ENCODE measurements at places on chromosomes 7 and 10. TPM values are rescaled to one million over a fixed set of nuclear protein-coding genes. Genes with fewer than 3 reads are reported as not detected.

- DNase-seq = no peak
Observed at GRCh38 chr7:151608031-151608551, 88.4 kb upstream of the RHEB start.

- DNase-seq = peak; percentile 34
Observed at GRCh38 chr10:125011926-125012705, 70.2 kb downstream of the ZRANB1 start.

DNA sequence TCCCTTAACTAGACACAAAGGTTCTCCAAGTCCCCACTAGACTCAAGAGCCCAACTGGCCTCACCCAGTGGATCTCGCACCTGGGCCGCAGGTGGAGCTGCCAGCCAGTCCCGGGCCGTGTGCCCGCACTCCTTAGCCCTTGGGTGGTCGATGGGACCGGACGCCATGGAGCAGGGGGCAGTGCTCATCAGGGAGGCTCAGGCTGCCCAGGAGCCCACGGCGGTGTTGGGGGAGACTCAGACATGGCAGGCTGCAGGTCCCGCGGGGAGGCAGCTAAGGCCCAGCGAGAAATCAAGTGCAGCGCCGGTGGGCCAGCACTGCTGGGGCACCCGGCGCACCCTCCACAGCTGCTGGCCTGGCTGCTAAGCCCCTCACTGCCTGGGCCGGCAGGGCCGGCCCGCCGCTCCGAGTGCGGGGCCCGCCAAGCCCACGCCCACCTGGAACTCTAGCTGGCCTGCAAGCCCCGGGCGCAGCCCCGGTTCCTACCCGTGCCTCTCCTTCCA, 130.5 kb downstream of the RALA start:
- DNase-seq = no peak

GRCh38 chr7:31192986-31193385, 140.9 kb downstream of the ADCYAP1R1 start:
- DNase-seq = no peak

GRCh38 chr7:1951159-1951536, 281.1 kb downstream of the ELFN1 start:
- peak; percentile 86 for DNase-seq

DNA sequence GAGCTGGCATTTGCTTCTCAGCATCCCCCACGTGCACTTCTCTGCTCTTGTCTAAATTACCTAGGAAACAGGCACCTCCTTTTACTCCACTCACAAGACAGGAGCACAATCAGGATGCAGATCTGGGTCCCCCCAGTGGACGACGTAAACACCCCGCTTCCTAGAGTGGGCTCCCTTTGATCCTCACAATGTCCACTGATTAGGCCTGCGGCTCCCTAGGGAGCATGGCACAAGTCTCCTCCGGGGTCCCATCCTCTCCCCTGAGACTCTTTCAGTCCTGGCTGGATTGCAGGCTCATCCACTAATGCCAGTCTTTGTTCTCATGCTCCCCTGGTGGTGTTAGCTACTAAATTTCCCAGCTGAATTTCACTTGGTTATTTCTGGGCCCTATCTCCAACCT, 98.3 kb downstream of the GLI3 start:
- no peak for DNase-seq

GRCh38 chr10:68362590-68362989, 29.9 kb upstream of the PBLD start:
- DNase-seq = no peak

DNA sequence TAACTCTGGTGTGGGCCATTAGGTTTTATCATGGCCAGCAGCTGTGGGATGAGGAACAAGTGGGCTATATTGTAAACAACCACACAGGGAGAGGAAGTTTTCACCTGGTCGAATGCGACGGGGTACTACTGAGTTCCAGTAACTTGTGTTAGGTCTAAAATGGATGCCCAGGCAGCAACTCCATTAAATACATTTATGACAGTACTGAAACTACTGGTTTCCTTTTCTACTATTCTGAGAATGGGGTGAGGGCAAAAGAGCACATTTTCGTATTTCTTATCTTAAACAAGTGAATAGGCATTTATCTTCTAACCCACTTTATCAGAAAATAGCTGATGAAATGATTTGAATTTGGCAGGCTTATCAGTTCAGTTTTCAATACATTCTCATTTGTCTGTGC, 109.7 kb downstream of the C1GALT1 start:
- no peak for DNase-seq

GRCh38 chr7:96009148-96009547, 236.8 kb downstream of the DYNC1I1 start:
- DNase-seq = no peak

DNA sequence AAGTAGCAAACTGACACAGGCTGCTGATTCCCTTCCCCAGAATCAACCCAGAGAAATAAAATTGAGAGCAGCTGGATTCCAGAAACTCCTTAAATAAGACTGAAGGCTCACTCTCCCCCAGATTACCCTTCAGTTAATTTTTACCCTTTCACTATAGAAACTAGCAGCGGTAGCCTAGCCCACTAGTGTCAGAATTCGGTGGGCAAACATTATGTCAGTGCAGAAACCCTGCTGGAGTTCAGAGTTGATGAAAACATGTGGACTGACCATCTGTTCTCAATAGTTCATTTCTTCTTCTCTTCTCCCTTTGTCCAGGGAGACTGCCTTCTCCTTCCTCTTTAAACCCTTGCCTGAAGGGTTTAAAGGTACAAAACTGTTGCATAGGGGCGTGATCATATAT, 100.1 kb downstream of the PODXL start:
- no peak for DNase-seq

DNA sequence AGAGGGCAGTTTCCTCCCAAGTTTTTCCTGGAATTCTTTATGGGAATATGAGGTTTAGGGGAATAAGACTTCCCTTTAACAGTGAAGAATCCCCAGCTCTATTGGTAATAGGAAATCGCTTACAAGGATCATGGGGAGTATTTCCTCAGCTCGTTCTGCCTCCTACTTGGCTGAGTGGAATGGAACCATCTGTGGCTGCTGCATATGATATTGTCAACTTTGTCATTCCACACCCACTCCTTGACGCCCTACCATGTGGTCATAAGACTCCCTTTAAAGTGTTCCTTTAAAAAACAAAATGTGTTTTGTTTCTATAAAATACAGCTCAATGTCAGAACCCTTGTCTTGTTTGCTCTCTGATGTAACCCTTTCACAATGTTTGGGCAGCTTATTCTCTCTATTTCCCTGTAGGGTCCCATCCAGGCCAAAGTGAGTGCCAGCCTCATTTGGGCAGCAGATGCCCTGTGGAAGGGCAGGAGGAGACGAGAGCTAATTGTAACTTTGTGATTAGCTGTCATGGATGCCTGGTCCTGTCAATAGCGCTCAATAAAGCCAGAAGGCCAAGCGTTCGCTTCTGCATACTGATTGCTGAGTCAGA, 33.8 kb upstream of the ATRNL1 start:
- DNase-seq = no peak

- peak; percentile 33 for DNase-seq
Observed at GRCh38 chr7:45594745-45595535, 20.8 kb downstream of the ADCY1 start.

GRCh38 chr7:116957874-116958273, 4.6 kb downstream of the ST7 start:
- no peak for DNase-seq

DNA sequence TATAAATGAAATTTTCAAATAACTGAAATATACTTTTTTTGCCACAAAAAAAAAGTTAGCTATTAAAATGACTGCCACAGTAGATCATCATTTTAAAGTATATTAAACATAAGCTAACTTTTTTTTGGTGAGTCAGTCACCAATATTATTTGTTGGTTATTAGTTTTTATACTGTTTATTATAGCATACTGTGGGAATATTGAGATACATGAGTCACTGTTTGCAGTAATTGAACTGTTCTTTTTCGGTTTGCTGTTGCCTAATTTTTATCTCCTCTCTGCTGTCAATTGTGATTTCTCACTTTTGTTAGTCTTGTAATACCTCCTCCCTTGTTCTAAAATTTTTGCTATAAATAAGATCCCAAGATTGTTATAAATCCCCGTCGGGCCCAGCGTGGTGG, 45.7 kb downstream of the BTAF1 start:
- DNase-seq = no peak

DNA sequence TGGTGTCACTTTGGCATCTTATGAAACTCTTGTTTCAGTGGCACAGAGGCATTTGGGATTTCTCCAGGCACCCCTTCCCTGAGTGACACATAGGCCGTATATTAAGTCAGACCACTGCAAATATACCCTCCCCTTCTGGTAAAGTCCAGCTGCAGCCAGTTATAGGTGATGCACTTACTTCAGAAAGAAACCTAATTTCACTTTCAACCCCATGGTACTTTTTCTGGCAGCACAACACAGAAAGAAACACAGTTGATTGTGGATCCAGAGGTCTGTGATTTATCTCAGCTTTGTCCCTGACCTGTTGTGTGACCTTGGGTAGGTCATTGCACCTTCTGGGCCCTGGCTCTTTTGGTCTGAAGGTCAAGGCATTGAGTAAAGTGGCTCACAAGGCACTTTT, 173.2 kb downstream of the BUB3 start:
- DNase-seq = no peak

- no peak for DNase-seq
Observed at GRCh38 chr7:28481091-28481926, 69.0 kb downstream of the CREB5 start.

- no peak for DNase-seq
Observed at GRCh38 chr7:88071994-88072714, 138.1 kb downstream of the ADAM22 start.

GRCh38 chr10:10660054-10660453, 357.6 kb upstream of the CELF2 start:
- DNase-seq = no peak

GRCh38 chr7:148698397-148699023, at the start of gene CUL1:
CUL1 (plus strand) TSS chr7:148698903; CDS start chr7:148730123, 31,220 bp downstream.
- DNase-seq = peak; percentile 97

DNA sequence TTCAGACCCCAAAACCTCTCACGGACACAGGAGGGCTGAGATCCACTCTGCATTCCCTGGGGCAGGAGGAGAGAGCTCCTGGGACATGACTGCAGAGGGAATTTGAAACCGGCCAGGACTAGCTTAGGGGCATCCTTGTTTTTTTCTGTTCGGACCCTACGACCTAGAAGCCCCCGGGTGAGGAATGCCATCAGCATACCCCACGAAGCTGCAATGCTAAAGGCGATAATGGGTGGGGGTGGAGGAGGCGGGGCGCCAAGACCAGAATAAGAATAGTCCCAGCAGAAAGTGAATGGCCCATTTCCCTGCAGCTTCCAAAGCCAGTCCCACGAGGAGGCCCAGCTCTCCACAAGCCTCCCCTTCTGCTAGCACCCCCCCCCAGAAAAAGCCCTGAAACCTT, 4.0 kb downstream of the PDGFA start:
- no peak for DNase-seq

DNA sequence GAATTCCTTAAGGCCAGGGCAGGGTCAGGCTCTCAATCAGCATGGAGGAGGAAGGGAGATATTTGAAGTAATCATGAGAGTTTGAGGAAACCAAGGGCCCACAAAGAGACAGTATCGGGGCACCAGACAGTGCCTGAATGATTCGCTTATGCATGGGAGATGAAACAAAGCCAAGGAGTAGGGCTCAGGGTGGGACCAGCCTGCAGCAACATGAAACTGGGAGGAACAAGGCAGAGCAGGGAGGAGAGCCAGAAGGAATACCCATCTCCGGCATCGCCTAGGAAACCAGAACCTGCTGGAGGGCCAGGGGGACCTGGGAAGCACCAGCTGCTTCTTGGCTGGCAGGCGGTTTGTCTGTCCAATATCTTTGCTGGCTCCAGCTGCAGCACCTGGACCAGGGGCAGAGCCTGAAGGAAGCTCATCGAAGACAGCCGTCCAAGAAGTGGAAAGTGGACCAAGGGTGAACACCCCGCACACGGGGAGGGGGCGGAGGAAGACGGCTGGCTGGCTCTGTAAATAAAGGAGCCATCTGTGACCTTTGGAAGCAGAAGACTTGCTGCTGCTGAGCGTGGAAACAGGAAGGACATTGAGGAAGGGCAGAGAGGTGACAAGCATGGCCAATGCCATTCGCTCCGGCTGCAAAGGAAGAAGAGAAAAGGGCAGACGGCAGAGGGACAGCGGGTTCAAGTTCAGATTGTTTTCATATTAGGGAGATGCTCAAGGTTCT, 34.4 kb upstream of the ECHDC3 start:
- DNase-seq = no peak

GRCh38 chr7:135692055-135692454, 29.7 kb downstream of the STMP1 start:
- no peak for DNase-seq

DNA sequence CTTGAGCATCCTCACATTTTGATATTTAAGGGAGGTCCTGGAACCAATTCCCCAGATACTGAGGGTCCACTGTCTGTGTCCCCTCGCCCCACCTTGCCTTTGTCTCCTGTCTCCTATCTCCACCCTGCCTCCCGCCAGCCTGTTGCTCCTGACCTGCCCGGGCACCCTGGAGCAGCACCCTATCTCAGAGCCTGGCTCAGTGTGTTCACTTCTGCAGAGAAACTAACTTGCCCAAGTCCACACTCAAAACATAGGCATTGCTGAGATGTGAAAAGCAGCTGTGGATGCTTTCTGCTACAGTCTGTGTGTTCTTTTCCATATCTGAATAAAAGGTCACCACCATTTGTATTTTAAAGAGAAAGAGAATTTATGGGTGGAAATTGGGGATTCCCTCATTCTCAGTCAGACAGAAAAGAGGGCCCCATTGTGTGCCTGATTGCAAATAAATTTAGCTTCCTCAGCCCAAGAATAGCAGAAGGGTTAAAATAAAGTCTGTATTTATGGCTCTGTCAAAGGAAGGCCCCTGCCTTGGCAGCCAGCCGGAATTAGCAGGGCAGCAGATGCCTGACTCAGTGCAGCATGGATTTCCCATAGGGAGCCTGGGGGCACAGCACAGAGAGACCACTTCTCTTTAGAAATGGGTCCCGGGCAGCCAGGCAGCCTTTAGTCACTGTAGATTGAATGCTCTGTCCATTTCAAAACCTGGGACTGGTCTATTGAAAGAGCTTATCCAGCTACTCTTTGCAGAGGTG, 161.3 kb downstream of the EGFR start:
- DNase-seq = no peak

DNA sequence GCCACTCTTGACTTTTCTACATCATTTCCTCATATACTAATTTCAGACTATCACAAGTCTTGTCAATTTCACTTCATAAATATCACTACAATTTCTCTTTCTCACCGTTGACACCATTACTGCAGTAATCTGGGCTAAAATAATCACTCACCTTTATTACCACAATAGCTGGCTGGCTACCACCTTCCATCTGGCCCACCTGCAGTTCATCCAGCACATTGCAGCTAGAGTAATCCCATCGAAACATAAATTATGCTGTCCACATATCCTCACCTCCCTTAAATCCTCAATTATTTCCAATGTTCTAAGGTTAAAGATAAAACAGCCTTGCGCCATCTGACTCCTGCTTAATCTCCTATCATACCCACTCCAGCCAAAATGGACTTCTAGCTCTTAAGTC, 16.0 kb downstream of the DGKB start:
- DNase-seq = no peak

The HECW1 gene
- polyA plus RNA-seq = 0.06 TPM

The UFSP1 gene
- polyA plus RNA-seq = 4.2 TPM

The SHH gene
- polyA plus RNA-seq = not detected

The ZNF467 gene
- polyA plus RNA-seq = 6.0 TPM

The AKR1C2 gene
- polyA plus RNA-seq = 0.91 TPM

The PDAP1 gene
- 117 TPM for polyA plus RNA-seq

The DRGX gene
- not detected for polyA plus RNA-seq

The RNF32 gene
- polyA plus RNA-seq = 0.86 TPM

The ADAM12 gene
- polyA plus RNA-seq = 0.71 TPM

The TAS2R3 gene
- polyA plus RNA-seq = not detected

The COL17A1 gene
- polyA plus RNA-seq = 2.0 TPM

The TMEM213 gene
- not detected for polyA plus RNA-seq

The SFRP5 gene
- polyA plus RNA-seq = not detected

The C10orf53 gene
- not detected for polyA plus RNA-seq

The SPDYE16 gene
- not detected for polyA plus RNA-seq

Data from spleen (tissue), 13 donors.